ENCODE measurements at places on chromosomes 6 and 20.
A peak's percentile ranks its signal among the peaks of the same experiment; 100 is the strongest.

DNA sequence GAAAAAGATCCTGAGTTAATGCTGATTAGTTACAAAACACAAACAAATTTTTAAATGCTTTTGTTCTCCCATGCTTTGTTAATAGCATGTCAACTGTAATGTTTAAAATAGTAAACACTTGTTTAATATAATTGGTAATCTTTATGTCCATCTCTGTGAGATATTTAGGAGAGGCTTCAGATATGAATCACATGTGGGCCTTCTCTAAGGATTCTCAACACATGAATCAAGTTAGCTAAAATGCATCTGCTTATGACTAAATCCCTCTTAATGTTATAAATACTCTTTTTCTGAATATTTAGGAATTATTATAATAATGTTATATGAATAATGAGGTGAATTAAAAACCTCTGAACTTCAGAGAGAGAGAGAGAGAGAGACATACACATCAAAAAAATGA is 345.9 kb upstream of the MANEA start:
- DNase-seq, result no peak

DNA sequence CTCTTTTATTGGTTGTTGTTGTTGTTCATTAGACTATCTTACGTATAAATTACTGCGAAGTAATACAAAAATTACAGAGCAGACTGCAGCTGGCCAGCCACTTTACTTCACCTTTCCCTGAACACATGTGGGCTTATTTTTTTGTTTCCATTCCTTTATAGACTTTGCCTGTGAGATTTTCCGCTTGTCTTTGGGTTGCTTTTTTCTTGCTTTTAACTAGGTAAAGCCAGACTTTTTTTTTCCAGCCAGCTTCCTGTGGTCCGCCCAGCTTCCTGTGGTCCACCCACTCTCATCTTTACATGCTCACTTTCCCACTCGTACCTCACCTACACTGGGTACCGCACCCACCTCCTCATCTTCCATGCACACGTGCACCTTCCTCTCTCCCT is 79.0 kb downstream of the IPCEF1 start:
- DNase-seq, result no peak

- peak; percentile 61 for DNase-seq
Observed at GRCh38 chr20:2523919-2524708, 12.3 kb upstream of the TMC2 start.

GRCh38 chr6:22884456-22884855 is 315.1 kb downstream of the HDGFL1 start:
- DNase-seq, result no peak

- DNase-seq, result no peak
Observed at GRCh38 chr6:37501632-37502491, 2.2 kb upstream of the CCDC167 start.

- no peak for DNase-seq
Observed at GRCh38 chr20:50101887-50102286, 11.1 kb downstream of the UBE2V1 start.

- DNase-seq, result no peak
Observed at GRCh38 chr20:49482621-49483017, at the start of gene KCNB1. TSS of gene KCNB1 (minus strand) at chr20:49482668. CDS start at chr20:49482480, 188 bp downstream.

DNA sequence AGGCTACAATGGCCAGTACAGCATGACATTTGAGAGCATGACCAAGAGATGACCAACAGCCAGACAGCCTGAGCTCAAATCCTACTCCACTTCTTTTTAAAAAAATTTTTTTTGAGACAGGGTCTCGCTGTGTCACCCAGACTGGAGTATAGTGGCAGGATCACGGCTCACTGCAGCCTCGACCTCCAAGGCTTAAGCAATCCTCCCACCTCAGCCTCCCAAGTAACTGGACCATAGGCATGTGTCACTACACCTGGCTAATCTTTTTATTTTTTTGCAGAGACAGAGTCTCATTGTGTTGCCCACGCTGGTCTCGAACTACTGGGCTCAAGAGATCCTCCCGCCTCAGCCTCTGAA is 42.9 kb downstream of the NOL4L start:
- no peak for DNase-seq

DNA sequence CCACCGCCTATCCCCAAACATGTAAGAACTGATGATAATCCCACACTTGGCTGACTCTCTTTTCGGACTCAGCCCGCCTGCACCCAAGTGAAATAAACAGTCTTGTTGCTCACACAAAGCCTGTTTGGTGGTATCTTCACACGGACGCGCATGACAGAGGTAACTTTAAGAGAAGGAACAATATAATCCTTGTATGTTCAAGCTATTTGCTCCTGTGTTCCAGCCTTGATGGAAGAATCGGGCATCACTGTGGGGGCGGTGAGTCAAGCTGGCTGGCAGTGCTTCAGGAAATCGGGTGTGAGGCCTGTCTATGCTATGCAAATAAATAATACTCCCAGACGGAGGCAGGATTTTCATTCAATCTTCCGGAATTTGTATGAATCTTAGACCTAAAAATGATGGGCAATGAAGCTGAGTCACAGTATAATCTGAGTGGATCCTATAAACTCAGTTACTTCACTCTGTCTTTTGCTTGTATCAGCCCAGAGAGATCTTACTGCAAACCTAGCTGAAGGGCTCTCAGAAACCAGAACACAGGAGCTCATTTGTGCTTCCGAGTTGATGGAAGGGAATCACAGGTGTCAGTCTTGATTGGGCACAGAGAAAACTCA is 45.2 kb upstream of the NT5E start:
- DNase-seq, result no peak

DNA sequence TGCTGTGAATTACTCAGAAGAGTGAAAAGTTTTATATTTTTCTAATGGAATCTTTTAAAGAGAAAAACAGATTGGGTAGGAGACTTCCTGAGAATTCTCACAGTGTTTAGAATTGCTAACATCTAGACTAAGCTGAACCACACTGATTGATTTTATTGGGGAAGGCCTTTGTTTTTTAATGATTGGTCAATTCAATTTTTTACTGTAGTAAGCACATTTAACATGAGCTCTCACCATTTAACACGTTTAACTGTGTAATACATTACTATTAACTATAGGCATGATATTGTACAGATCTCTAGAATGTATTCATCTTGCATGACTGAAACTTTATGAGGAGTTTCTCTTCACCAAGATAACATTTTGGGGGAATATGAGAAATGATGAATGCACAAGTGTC is 987.3 kb downstream of the PHF3 start:
- DNase-seq, result no peak

DNA sequence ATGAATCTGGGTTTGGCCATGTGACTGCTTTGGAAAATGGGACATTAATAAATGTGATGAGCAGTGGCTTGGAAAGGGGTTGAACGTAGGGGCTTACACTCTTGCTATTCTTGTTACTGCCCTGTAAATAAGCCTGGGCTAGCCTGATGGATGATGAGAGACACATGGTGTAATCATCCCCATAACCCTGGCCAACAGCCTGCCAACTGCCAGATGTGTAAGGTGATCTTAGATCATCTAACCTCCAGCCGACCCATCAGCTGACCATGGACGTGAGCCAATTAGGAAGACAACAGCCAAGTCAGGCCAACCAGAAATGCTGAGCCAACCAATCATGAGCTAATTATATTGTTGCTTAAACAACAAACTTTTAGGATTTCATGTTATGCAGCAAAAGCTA is 25.2 kb downstream of the FBXO30 start:
- DNase-seq, result no peak

- no peak for DNase-seq
Observed at GRCh38 chr20:34104059-34104458, 8.0 kb downstream of the EIF2S2 start.

Measured in NCI-H2029 (cell line).